ENCODE measurements at places on chromosomes 7 and 10.
A peak's percentile ranks its signal among the peaks of the same experiment; 100 is the strongest.

- DNase-seq = peak; percentile 17
Observed at GRCh38 chr7:14836006-14836405, 66.5 kb downstream of the DGKB start.

DNA sequence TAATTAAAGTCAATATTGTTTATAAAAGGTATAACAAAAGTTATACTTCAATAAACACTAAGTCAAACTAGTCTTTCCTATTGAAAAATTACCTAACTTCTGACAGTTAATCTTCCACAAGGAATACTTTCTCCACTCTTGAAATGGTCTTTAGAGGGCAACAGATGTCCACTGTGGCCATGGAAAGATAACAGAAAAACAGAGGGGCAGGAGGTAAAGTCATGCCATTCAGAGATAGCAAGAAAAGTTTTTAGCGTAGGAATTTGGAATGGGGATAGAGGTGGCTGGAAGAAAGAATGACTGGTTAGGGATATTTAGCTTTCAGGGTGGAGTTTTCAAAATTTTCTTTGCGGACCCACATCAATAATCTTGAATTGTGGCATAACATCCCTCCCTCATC lies 34.7 kb downstream of the HYCC1 start:
- DNase-seq = no peak

DNA sequence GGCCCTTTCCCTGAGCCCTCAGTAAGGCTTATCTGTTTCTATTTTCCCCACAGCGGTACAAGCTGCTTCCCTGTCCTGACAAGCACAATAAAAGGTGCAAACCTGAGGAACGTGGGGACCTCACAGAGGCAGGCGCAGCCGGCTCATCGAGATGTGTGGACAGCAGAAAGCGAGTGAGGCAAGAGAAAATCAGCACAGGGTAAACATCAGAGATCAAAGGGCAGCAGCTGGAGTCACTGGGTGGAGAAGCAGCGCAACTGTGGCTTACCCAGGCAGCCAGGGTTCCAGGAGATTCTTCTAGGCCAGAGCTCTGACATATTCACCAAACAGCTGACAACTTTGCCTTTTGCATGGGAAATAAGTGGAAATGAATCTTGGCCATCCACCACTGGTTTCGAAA lies 212.6 kb downstream of the WDR11 start:
- DNase-seq = no peak

- DNase-seq = no peak
Observed at GRCh38 chr7:3443716-3444115, 142.7 kb downstream of the SDK1 start.

DNA sequence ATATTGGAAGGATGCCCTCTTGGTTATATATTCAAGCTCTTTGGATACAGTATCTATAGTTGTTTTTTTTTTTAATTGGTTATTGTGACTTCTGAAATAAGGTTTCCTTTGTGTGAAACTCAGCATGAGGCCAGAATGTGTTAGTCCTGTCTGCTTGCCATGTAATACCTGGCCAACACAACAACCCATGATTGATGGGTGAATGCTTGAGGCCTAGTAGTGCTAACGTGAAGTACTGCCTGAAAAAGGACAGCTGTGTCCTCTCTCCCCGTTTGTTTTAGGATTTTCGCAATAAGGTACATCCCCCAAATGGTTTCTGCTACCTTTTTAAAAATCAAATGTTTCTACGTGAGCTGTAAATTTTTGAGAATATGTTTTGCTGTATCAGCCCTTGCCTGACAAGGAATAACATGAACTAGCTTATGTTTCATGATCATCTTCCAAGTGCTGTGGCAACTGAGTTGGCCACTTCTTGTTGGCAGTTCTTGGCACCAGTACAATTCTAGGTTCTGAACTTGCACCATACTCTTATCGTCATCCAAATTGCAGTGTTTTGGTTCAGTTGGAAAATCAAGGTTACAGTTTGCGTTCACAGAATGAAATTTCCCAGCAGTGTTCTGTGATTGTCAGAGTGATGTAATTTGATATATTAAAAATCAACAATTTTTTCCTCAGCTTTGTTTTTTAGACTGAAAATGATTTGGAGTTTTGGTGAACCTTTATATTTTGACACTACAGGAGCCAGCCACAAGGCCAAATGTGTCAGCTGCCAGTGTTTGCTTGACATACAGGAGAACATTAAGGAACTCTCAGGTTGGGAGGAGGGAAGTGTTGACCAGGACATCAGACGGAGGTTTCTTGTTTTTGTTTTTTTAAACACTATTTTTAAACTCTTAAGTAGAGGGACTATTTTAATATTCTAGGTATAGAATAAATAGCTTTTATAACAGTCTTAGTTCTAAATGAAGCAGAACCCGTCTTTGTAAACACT lies 13.5 kb upstream of the ASCC1 start:
- DNase-seq = peak; percentile 34

GRCh38 chr10:64571056-64571455 lies 1049.9 kb downstream of the REEP3 start:
- DNase-seq = no peak
